ENCODE measurements at places on chromosomes 4 and X. TPM values are rescaled to one million over a fixed set of nuclear protein-coding genes. Genes with fewer than 3 reads are reported as not detected.

The FOXP3 gene
- not detected for total RNA-seq

The XG gene
- total RNA-seq: 3.2 TPM

The FRMD7 gene
- 1.5 TPM for total RNA-seq

The TCEAL2 gene
- total RNA-seq: not detected

The EVC gene
- 69.1 TPM for total RNA-seq

The HAND2 gene
- total RNA-seq: 3.8 TPM

The IL3RA gene
- 0.88 TPM for total RNA-seq

The ITM2A gene
- total RNA-seq: not detected

The CCDC149 gene
- total RNA-seq: 14.7 TPM

The ENAM gene
- total RNA-seq: not detected

The MAGEC2 gene
- not detected for total RNA-seq

The RAB40AL gene
- 0.88 TPM for total RNA-seq

The BRS3 gene
- not detected for total RNA-seq

The MCF2 gene
- 0.29 TPM for total RNA-seq

The NAA11 gene
- total RNA-seq: not detected

The ZNF711 gene
- total RNA-seq: 1.5 TPM

The SPANXB1 gene
- not detected for total RNA-seq

The SPIN2A gene
- total RNA-seq: 0.59 TPM

The FATE1 gene
- not detected for total RNA-seq

The PABPC5 gene
- total RNA-seq: 3.2 TPM
